ENCODE measurements at places on chromosomes 1 and 21.

GRCh38 chr1:161728376-161729226 is 7.3 kb downstream of the FCRLB start:
- no peak for DNase-seq

DNA sequence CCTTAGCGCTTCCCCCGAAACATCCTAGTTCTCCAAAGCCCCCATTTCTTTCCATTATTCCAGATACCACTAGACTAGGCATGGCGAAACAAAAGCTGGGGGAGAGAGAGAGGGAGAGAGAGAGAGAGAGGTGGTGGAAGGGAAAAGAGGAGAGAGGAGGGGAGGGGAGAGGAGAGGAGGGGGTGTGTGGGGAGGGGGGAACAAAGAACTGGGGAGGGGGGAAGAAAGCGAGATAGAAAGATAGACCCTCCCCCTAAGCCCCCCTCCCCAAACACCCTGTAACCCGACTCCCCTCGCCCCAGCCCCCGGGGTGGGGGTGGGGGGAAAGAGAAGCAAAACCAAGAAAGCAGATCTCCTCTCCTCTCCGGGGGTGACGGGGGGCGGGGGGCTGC is 352 bp downstream of the MEX3A start:
- no peak for DNase-seq

GRCh38 chr1:36365381-36365780 is 20.3 kb downstream of the STK40 start:
- no peak for DNase-seq

DNA sequence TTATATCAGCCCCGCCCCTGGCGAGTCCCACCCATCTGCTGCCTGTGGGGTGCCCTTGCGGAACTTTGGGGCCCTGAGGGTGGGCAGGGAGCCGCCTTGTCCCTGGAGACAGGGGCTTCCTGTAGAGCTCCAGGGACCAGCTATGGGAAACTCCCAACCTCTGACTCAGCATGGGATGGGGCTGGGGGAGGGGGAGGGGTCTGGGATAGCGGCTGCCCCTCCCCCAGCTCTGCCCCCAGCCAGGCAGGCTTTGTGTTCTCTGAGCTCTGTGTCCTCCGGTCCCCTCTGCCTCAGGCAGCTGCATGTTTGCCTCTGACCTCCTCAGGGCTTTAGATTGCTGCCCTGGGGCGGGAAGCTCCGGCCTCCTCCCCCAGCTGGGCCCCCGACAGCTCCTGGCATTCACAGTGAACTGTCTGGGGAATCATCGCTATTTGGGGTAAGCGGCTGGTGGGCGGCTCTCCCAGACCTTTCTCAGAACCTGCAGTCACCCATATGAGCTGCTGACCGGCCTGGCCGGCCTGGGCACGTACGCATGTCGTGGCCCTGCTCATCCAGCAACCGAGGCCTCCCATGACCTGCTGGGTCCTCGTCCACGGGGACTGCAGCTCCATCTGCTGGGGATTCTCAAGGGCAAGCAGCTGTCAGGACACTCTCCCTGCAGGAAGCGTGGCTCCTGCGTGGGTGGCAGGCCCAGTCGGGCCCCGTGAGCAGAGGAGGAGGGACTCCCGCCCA is 17.1 kb downstream of the ARHGEF16 start:
- no peak for DNase-seq

- no peak for DNase-seq
Observed at GRCh38 chr1:207069858-207070506, 16.9 kb downstream of the PFKFB2 start.

DNA sequence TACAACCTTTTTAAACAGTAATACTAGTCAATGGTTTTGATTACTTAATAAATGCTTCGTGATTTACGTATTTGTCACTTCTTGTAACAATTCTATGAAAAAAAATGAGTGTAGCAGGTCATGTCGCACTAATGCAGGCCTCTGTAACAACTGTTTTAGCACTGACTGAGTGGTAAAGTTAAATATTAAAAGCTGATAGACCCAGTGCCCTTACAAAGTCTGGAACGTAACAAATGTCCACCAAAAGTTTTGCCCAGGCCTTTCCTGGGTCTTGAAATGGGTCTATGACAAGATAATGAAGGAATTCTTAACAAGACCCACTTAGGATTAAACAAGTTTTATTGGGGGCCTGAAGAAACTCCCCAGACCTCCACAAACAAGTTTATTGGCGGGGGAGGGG is 304.6 kb upstream of the DEPDC1 start:
- no peak for DNase-seq

DNA sequence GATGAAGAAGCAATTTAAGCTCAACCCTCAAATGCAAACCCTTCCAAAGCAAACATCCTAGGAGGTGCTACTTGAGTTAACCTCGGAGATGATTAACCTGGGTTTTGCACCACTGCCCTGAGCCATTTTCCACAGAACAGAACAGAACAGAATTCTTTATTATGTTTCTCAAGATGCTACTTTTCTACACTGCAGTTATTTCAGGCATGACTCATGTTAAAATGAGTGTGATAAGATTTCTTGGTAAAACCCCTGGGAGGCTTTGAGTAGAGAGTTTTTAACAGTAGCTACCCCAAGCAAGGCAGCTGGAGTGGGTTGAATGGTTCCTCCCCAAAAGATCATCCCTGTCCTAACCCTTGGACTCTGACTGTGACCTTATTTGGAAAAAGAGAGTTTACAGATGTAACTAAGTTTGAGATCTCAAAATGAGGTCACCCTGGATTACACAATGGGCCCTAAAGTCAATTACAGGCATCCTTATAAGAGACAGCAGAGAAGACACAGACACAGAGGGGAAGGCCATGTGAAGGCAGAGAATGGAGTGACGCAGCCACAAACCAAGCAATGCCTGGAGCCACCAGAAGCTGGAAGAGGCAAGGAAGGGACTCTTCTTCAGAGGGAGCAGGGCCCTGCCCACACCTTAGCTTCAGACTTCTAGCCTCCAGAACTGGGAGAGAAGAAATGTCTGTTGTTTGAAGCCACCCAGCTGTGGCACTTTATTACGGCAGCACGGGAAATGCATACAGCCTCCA is 153.4 kb downstream of the ETS2 start:
- DNase-seq: peak; percentile 65

DNA sequence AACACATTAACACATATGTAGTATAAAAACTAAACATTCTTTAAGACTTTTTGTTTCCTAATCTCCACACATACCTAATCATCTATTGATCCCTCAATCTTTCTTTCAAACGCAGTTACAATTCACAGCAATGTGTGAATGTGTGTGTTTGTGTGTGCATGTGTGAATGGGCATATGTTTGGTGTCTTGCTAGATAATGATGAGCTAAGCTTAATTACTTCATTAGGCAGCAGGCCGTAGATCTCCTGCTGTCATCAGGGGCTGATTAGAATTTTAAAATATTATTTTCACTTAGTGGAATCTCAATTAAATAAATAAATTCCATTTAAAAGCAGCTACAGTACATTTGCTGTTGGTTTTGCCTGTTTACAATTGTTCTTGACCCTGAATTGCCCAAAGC is 187.8 kb upstream of the LHX8 start:
- no peak for DNase-seq

DNA sequence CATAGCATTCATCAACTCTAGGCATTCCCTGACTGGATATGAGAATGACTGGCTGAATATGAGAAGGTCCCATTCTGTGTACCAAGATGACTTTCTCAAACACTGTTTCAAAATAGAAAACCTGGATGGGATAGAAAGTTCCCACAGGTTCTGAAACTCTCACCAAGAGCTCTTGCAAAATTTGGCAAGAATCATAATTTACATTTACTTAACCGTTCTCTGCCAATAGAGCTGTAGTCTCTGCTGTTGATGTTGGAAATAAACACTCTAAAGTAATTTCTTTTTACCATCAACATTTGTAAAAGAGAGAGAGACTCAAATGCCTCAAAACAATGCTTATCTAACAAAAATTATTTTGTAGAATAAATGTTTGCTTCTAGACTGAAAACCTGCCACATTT is 221.1 kb downstream of the LMO4 start:
- no peak for DNase-seq

- DNase-seq: no peak
Observed at GRCh38 chr1:155947292-155947691, 5.9 kb downstream of the RXFP4 start.

DNA sequence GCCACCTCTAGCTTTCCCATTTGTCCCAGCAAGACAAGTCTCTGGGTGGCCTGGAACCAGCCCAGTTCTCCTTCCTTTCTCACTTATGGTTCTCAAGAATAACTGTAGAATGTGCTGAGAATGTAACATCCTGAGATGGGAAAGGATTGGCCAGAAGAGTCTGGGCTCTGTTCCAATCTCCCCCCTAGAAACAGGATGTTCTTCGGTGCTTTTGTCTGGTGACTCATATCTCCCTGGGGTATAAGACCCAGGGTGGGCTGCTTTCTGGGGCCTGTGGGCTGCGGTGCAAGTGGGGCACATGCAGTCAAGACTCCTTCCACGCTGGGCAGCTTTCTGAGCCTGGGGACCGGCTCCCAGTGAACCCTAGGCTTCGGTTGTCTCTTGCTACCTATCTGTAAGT is 251.2 kb upstream of the POU3F1 start:
- no peak for DNase-seq

GRCh38 chr1:46520063-46520911 is 30.7 kb downstream of the DMBX1 start:
- DNase-seq: no peak

DNA sequence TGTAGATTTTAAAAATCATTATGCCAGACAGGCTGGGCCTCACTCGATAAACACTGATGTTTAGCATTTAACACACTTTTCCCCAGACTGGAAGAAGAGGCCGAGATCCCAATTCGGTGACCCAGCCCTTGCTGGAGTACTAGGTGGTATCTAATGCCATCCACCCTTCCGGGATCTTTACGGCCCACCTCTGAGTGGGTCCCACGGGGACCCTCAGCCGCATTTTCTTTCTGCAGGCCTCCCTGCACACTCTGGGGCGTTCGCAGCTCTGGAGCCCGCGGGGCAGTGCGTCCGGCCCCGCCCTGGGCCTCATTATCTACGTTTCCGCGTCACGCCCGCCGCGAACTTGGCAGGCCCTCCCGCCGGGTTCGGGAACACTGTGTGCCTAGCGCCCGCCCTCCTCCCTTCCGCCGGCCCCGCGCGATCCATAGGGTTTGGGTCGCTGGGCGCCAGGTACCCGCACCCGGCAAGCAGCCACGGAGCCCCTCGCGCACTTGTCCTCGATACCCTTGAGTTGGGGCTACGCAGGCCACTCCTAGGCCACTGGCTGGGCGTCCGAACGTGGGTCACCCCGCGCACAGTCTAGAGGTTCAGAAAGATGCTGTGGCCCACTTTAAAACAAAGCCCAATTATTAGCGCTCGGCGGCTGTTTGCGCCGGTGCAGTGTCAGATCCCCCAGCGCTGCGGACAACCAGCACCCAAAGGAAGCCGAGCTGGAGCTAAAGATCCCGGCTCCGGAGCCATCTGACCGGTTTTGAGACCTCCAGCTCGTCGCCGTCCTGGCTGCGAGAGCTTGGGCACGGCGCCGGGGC is 950 bp upstream of the EVA1C start:
- DNase-seq: peak; percentile 79

All from activated T-cell treated with anti-CD3 and anti-CD28 coated beads, Interleukin-2, amount 50 U/mL, for 72 hours (primary cell).